ENCODE measurements at places on chromosomes 5 and 9.

GRCh38 chr5:83509540-83509939 is 38.0 kb downstream of the VCAN start:
- no peak for DNase-seq

DNA sequence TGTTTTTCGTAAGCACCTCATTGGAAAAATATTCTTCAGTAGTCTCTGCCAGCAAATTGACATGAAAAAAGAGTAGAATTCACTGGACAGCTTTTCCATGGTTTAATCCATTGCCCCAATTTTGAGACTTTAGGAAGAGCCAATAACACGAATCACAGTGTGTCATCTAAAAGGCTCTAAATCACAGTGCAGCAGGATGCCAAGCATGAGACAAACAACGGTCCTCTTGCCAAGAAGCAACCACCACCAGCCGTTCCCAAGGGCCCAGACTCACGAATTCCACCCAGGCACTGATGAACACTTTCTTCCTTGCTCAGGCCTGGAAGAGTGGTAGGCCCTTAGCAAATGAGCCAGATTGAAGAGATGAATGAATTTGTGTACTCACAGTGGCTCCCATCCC is 18.3 kb upstream of the IRX4 start:
- DNase-seq, result no peak

GRCh38 chr5:56900858-56901578 is 8.4 kb upstream of the SETD9 start:
- no peak for DNase-seq

DNA sequence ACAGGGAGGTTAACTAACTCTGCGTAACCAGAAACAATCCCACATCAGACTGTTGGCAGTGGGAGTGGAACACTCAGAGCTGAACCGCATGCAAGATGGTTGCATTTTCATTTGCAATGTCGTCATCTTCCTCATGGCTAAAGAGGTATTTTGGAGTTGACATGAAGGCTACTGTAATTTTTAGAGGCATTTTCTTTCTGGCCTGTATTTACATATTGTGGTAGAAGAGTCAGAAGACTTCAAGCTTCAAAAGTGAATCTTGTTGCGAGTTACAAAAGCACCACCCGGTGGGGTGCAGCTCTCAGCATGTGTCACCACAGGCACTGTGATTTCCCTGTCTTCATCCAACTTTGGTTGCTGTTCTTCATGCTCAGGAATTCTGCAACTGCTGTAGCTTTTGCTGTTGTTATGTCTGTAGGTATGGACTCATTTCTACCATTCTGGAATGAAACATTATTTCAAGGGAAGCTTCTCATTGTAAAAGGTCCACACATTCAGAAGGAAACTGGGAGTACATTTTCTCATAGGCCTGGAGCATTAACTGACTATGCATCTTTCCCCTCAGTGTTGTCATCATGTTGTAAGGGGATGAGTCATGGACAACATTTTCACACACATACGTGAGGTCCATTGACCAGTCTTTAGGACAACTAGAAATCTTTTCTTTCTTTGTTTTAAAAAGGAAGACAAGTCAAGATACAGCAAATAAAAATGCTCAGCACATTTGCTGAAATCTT is 35.4 kb upstream of the GDNF start:
- DNase-seq, result no peak

- no peak for DNase-seq
These were observed 8.4 kb downstream of the LHX2 start for GRCh38 chr9:124019771-124020519.

- DNase-seq, result no peak
These were observed 644.6 kb upstream of the RGMB start for GRCh38 chr5:98128846-98129245.

- DNase-seq, result no peak
These were observed 19.1 kb upstream of the DELE1 start for GRCh38 chr5:141904551-141904950.

DNA sequence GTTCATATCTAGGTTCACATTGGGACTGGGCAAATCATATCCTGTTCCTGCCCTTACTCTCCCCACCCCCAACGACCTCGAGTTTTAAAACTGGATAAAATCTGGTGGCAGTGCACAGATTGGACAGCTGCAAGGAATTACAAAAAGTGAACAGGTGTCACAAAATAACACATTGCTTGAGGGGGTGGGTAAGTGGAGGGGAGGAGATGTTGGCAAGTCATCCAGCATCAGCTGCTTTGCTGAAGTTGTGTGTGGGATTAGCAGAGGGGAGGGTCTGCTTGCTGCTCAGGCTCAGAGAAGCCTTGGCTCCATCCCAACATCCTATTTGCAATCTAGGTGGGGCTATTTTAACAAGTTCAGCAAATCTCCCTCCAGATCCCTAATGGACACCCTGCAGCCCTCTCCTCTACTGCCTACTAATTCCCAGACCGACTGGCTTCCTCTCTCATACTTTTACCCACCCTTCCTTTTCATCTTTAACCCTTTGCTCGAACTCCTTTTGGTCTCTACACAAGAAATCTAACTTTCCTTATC is 39.8 kb upstream of the SLC24A2 start:
- DNase-seq, result no peak

GRCh38 chr9:94783928-94784327 is 57.4 kb downstream of the AOPEP start:
- no peak for DNase-seq

DNA sequence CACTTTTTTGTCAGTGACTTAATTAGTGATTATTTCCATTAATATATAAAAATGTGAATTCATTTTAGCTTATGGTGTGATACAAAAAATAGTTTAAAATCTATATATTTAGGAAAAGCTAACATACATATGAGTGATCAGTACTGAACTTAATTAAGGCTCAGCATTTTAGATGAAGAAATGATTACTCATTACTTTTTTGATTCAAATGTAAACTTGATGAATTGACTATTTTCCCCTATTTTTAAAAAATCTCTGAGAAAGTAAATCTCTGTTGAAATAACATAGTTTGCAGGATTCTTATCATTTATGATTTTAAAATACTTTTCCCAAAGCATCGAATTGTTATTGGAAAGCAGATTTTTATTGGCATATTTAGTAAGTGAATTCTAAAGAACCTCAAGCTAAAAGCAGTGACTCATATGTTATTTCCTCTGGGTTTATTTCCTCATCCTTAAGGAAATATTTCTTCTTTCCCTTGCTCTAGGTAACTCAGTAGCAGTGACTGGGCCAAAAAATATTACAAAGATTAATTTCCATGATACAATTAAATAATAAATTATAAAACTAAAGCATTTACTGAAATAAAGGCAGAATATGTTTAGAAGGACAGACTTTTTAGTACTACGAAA is 290.6 kb downstream of the FER start:
- DNase-seq, result no peak

DNA sequence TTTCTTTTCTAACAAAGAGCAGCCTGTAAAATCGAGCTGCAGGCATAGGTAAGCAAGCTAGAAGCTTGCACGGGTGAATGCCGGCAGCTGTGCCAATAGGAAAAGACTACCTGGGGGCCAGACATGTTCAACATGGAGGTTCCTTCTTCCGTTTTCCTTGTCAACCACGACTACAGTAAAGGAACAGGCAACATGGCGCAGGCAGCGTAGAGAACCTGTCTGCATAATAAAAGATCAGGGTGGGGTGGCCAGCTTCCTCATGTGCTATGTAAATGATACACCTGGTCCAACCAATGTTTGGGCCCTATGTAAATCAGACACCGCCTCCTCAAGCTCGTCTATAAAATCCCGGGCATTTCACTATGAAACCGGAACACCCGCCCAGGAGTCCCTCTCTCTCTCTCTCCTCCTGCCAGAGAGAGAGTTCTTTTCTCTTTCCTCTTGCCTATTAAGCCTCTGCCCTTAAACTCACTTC is 103.8 kb upstream of the LIFR start:
- DNase-seq, result no peak

DNA sequence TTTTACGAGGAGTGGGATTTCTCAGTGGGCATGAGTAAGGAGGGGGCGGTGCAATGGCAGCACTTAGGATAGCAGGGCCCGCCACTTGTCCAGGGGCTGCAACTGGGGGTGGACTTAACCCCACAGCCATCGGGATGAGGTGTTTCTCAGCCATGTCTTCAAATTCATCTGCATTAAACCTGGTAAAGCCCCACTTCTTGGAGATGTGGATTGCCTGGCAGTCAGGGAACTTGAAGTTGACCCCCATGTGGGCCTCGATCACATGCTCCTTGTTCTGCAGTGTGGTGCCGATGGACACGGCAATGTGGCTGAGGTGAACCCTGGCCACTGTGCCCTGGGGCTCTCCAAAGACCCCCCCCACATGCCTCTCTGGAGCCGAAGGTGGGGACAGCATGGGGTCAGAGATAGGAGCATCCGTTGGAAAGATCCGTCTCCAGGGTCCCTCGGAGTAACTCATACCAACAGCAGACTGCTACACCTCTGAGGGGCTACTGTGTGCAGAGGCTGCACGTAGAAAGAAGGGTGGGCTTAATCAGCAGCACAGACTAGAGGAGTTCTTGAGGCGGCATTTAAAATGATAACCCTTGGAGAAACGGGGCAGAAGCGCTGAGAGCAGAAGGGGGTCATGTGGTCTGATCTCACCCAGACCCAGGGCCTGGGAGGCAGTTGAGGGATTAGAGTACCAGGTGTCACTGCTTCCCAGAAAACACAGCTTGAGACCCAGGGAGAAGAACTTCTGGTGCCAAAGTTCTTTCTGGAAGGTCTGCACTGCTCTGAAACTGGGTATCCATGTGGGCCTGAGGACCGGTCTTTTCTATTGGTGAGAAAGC is 141.4 kb downstream of the MTX3 start:
- no peak for DNase-seq

- no peak for DNase-seq
These were observed 181.5 kb upstream of the TYRP1 start for GRCh38 chr9:12511726-12512125.

DNA sequence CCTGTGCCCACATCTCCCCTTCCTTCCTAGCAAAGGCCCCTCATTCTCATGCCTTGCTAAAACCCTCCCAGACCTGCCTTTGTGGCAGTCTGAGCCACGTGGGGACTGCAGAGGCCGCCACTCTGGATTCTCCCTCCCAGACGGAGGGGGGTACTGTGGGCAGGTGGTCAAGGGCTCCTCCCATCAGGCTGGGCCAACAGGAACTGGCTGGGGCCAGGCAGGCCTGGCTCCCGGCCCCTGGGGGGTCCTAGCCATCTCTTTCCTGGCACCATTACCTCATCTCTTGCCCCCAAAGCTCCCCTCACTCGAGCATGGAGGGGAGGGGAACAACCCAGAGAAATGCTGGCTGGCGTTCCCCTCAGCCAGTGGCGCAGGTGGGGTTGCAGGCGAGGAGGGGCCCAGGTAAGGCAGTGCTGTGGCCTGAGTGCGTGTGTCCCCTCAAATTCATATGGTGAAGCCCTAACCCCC is 88.6 kb downstream of the ZNF354C start:
- DNase-seq, result no peak

DNA sequence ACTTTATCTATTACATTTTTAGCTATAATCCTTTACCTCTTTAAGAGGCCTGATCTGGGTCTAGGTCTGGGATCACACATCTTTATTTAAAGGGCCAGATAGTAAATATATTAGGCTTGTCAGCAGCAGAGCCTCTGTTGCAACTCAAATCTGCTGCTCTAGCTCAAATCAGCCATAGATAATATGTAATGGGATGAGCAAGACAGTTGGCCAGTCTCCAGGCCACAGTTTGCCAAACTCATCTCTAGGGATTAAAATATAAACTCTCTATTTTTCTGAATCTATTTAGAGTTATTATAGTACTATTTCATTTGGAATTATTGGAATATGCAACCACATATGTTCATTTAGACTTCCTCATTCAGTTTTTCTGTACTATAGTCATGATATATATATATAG is 115.9 kb upstream of the MINAR2 start:
- DNase-seq, result no peak

DNA sequence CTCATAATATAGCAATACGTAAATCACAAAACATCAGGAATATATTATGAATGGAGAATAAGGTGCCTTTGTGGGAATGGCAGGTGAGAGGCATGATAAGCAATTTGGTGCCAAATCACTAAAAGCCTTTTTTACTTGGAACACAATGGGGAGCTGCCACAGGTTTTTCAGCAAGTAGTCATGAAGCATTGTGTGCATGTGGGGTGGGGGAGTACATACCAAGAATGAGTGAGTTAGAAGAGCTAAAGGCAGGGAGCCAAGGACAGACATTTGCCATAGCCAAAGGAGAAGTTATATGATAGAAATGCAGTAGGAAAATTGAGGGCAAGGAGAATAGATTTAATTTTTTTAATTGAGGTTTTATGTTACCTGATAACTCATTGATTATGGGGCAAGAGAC is 445.0 kb upstream of the SMC2 start:
- DNase-seq, result no peak

GRCh38 chr9:21696411-21696871 is 106.0 kb upstream of the MTAP start:
- no peak for DNase-seq

GRCh38 chr5:178271726-178272479 is 39.3 kb upstream of the PHYKPL start:
- no peak for DNase-seq

- no peak for DNase-seq
These were observed 55.4 kb downstream of the FOXI1 start for GRCh38 chr5:170161069-170161468.

- no peak for DNase-seq
These were observed 56.7 kb downstream of the ARHGAP26 start for GRCh38 chr5:142826741-142827492.

DNA sequence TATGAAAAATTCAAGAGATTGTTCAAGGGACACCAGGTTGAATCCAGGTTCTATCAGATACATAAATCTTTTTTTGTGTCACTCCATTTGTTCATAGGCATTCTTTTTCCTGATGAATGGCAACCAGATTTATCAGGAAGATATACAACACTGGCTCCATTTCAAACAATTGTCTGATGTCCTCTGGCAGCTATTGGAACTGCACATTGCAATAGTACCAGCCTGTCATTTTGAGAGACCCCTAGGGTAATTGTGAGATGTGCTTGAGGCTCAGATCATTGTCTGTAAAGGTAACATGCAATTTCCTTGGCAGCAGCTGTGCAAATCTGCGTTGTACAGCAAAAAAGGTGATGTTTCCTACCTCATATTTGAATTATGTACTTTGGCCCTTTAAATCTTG is 25.9 kb downstream of the KCTD16 start:
- no peak for DNase-seq

GRCh38 chr9:71921190-71921814 is 9.9 kb downstream of the C9orf85 start:
- no peak for DNase-seq

- peak; percentile 25 for DNase-seq
These were observed 132.4 kb upstream of the NIPBL start for GRCh38 chr5:36743891-36744772.

- DNase-seq, result no peak
These were observed 35.0 kb downstream of the AGXT2 start for GRCh38 chr5:35012796-35013195.

- DNase-seq, result no peak
These were observed 59.4 kb downstream of the ADAMTS16 start for GRCh38 chr5:5199495-5199894.

DNA sequence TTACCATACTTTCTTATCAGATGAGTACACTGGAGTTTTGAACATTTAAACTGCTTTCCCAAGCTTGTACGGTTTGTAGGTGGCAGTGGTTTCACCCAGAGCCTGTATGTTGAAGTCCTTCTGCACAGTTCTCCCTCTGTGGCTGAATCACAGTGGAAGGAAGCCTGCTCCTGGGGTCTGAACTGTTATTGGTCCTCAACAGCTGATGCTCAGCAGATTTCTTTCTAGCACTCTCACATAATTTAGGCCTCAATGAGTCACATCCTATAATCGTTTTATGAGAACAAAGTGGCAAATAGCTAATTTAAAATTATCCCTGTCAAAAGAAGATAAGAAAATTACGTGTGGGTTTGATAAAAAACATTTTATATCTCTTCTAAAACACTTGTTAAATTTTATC is 229.7 kb downstream of the TLE4 start:
- DNase-seq, result no peak

GRCh38 chr9:95284162-95285080 is 33.1 kb downstream of the FANCC start:
- DNase-seq, result no peak

All from hypothalamus (tissue), 51 donors.